ENCODE measurements at places on chromosomes 2 and 18.

GRCh38 chr2:161228511-161229240, 68.4 kb downstream of the TANK start:
- no peak for DNase-seq

- no peak for DNase-seq
Observed at GRCh38 chr18:42921226-42921737, 194.2 kb downstream of the RIT2 start.

- DNase-seq = no peak
Observed at GRCh38 chr18:36735130-36735529, 93.7 kb downstream of the TPGS2 start.

GRCh38 chr2:190714958-190715357, 66.1 kb downstream of the NAB1 start:
- no peak for DNase-seq
